ENCODE measurements at places on chromosomes 4 and X.

GRCh38 chr4:79450053-79450452, 42.0 kb upstream of the GK2 start:
- no peak for DNase-seq
- H3K27me3 ChIP-seq: no peaks in the 10 kb centered on the region

DNA sequence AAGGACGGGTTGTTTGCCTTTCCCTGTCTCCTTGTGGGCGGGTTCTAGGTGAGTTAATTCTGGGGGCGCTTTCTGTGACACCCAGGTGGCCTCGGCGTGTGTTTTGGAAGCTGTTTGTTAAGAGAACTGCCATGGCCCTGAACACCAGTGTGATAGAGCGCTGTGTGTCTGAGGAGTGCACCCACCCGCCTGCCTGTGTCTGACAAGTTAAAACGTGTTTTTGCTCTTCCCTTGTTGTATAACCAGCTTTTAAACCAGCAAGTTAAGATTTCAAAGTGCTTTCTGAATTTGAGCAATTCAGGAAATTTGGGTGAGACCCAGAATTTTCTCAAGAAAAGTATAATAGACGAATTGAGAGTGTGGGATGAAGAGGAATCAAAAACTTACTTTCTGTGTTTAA, 55.2 kb upstream of the HGFAC start:
- H3K4me1 ChIP-seq: peaks cover 19% of the 10 kb centered on the region
- no peak overlapping the region for H3K4me3 ChIP-seq
- H3K27me3 ChIP-seq: no peaks in the 10 kb centered on the region
- no peaks in the 10 kb centered on the region for H3K36me3 ChIP-seq
- DNase-seq: no peak
- no peak overlapping the region for H3K27ac ChIP-seq

DNA sequence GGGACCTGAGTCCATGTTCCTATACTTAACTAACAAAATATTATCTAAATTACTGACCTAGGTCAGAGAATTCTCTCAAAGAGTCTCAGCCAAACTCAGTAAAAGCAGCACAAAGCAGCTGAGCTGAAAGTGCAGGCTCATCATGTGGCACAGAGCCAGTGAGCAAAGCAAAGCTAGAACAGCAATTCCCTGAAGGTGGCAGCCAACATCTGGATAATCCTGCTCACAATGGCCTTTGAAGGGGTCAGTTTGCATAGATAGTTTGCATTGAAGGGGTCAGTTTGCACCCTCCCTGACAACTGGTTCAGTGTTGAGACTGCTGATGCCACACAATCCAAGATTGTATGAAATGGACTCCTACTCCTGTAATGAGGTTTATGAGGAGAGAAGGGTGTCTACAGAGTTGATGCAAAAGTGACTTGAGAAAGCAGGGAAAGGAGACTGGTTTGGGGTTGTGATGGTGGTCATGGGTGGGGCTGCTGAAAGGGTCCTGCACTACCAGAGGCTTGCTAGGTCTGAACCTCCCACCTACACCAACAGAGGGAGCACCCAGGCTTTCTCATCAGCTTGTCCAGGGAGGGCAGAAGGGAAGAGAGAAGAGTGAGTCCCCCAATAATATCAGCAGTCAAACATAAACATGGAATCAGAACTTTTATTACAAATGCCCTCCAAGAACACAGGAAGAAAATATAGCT, 39.7 kb downstream of the TRIM61 start:
- no peak overlapping the region for H3K27ac ChIP-seq
- DNase-seq: peak; percentile 18
- no peaks in the 10 kb centered on the region for H3K36me3 ChIP-seq

- peaks cover 2% of the 10 kb centered on the region for H3K27me3 ChIP-seq
- H3K4me1 ChIP-seq: peaks cover 16% of the 10 kb centered on the region
- H3K36me3 ChIP-seq: peaks cover 5% of the 10 kb centered on the region
- H3K27ac ChIP-seq: no peak overlapping the region
- no peak overlapping the region for H3K4me3 ChIP-seq
These were observed 17.7 kb downstream of the SMS start for GRCh38 chrX:21958187-21958586.
